ENCODE measurements at places on chromosomes 16 and 17.
A peak's percentile ranks its signal among the peaks of the same experiment; 100 is the strongest.

GRCh38 chr17:56658648-56659047, 65.1 kb downstream of the NOG start:
- no peak for DNase-seq

- DNase-seq: peak; percentile 45
Observed at GRCh38 chr16:9836118-9836736, 346.0 kb downstream of the GRIN2A start.

- no peak for DNase-seq
Observed at GRCh38 chr17:16314189-16314588, 39.1 kb downstream of the CENPV start.

DNA sequence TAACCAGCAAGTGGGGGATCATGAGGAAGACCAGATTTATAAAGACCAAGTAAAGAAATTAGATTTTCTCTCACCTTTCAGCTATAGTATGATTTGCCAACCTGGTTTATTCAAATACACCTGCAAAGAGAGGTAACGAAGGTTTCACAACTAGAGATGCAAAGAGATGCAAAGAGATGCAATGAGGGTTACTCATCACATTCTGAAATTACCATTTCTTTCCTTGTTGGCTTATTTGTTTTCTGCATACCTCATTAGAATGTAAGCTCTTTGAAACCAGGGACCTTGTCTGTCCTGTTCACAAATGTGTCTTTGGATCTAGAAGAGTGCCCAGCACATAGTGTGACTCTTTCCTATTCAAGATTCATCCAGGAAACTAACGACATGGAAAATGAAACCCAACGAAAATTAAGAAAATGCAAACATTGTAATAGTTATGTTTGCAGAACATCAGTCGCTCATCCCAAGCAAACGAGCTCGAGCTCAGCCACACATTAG, 9.0 kb upstream of the LONP2 start:
- DNase-seq: no peak

GRCh38 chr16:58299757-58300349, 5.0 kb upstream of the PRSS54 start:
- DNase-seq: no peak

DNA sequence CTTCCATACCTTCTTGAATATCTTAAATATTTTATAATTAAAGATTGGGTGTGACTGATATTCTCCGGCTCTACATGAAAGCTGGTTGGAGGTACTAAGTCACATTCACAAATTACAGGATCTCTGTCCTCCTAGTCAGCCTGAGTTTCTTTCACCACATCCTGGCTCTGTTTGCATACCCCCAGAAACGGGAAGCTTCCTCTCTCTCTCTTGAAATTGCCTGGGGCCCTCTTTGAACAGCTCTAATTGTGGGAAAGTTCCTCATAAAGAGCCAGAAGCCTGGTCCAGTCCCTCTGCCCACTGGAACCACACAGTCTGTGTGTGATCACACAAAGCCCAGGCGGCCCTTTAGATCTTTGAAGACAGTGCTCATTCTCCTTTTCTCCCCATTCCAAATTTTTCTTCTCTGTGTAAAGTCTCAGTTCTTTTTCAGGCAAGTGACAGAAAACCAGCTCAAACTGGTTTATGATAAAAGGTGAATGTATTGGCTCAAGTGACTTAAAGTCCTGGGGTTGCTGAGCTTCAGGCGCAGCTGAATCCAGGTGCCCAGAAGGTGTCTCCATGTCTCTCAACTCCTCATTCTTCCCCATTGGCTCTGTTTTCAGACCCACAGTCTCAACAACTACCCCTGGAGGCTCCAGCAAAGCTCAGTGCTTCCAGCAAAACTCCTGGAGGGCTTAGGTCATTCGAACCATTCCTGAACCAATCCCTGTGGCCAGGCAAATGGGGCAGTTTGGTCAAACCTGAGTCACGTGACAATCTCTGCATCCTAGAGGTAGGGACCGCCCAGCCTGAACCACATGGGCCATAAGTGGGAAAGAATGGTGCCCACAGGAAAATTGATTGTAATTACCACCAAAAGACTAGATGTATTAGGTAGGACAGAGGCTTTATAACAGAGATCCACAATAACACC, 8.5 kb upstream of the RAI1 start:
- no peak for DNase-seq

DNA sequence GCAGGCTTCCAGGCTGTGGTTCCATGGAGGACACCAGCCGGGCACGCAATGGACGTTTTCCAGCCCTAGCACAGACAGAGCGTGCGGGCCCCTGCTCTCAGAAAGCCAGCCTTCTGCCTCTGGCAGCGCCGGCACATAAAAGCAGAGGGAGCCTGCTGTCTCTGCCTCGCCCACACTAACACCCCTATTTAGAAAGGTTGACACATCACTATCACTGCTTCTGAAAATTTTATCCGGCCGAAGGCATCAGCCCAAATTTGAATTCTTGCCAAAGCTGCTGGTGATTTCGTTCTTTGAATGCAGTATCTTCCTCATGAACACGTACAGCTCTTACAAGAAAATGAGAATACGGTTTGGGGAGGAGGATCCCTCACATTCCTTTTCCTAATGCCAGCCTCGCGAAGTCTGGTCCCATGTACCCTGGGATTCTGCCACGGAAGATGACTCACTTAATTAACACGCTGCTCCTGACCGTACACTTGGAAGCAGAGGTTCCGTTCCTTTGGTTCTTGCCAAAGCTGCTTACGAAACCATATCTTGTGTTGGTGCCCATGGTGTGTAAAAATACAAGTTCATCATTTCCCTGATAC, 1.3 kb upstream of the RAB11FIP3 start:
- DNase-seq: peak; percentile 90

DNA sequence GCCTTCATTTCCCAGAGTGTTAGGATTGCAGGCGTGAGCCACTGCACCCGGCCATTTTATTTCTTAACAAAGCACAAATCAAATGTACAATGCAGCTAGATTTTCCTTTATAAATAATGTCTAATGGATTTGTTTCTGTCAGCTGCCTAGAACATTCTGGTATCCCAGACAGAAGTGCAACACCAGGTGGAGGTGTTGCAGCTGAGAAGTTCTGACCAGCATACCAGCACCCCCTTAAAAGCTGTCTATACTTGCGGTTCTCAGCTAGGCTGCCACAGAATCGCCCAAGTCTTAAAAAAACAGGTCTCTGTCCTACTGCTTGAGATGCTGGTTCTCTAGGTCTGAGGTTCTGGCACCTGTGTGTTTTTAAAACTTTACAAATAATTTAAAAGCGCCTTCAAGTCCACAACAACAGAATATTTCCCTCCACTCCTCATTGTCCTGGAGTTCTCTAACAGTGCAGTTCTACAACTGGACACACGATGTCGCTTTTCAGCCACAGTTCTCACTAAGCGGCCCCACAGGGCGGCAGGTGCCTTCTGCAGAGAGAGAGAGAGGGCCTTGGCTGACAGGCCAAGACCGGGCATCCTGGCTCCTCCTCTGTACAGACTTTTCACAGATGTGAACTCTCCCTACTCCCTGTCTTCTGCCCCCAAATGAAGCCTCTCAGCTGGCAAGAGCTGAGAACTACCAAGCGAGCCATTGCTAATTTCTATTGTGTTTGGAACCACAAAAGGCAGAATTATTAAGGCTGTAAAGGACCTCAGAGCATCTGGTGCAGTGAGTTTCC, 32.6 kb upstream of the MEOX1 start:
- DNase-seq: peak; percentile 76

DNA sequence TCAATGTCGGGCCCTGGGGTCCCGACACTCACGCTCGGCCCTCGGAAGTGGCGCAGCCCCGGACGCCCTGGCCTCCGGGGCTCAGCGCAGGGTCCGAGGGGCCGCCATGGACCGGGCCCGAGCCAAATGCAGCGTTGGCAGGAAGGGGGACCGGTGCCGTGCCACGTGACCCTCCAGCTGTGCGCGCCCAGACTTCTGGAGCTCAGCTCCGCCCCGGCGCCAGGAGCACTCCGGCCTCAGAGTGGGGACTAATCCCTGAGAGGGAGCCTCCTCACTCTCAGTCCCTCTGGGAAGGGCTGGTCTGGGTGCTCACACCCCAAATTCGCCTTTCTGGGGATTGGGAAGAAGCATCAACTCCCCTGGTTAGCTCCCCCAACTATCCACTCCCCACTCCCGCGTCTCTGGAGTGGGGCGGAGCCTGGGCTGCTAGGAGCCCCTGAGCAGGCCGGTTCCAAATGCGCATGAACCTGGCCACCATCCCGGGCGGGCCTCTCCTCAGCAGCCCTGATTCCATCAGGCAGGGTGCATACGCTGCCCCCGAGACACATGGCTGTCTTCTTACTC, at the start of gene B3GNT9:
TSS of gene B3GNT9 (minus strand) at position 166 of the 564 bp plus-strand sequence. CDS start 513 bp downstream, outside the sequence.
- DNase-seq: peak; percentile 65

DNA sequence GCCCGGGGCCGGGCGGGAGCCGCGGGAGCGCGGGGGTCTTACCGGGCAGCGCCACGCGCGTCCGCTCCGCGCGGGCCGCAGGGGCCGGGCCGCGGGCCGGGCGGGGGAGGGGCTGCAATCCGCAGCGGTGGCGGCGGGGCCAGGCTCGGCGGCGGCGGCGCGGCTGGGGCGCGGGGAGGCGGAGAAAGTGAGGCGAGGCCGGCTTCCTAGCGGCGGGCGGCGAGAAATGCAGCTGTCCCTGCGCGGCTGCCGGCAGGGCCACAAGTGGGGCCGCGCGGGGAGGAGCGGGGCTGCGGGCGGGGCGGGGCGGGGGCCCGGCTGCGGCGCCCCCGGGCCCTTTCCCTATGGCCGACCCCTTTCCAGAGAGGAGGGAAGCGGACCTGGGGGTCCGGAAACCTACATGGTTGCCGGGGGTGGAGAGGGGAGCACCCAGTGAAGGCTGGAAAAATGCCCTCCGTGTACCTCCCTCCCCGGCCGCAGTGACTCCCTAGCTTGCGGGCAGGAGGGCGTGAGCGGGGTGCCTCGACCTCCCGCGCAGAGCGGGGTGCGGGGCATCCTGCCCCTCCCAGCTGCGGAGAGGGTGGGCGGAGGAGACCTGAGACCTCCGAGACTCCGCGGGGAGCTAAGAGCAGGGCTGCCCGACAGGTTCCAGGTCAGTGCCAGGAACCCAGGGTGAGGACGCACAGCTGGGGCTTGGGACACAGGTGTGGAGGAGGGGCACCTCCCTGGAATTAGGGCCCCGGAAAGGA, at the start of gene CUEDC1:
TSS of gene CUEDC1 (minus strand) at position 230 of the 749 bp plus-strand sequence. CDS start 69,848 bp downstream, outside the sequence.
- DNase-seq: peak; percentile 71

GRCh38 chr16:87555647-87556046, 46.7 kb upstream of the JPH3 start:
- no peak for DNase-seq

DNA sequence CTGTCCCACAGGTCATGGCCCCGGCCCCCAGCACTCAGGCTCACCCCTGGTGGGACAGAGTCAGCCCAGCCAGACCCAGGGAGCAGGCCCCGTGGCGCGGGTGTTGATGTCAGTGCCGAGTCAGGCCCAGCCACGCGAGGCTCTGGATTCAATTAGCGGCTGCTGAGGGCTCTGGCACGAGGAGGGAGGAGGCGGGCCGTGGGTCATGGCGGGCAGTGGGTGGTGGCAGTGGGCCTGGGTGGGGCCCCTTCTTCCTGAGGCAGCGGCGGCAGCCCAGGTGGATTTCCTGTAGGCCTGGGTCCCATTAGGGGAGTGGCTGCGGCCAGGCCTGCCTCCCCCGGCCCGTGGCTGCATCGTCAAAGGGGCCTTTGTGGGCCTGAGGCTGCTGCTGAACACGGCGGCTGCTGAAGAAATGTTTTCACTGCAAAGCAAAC, 12.9 kb downstream of the VASN start:
- no peak for DNase-seq

DNA sequence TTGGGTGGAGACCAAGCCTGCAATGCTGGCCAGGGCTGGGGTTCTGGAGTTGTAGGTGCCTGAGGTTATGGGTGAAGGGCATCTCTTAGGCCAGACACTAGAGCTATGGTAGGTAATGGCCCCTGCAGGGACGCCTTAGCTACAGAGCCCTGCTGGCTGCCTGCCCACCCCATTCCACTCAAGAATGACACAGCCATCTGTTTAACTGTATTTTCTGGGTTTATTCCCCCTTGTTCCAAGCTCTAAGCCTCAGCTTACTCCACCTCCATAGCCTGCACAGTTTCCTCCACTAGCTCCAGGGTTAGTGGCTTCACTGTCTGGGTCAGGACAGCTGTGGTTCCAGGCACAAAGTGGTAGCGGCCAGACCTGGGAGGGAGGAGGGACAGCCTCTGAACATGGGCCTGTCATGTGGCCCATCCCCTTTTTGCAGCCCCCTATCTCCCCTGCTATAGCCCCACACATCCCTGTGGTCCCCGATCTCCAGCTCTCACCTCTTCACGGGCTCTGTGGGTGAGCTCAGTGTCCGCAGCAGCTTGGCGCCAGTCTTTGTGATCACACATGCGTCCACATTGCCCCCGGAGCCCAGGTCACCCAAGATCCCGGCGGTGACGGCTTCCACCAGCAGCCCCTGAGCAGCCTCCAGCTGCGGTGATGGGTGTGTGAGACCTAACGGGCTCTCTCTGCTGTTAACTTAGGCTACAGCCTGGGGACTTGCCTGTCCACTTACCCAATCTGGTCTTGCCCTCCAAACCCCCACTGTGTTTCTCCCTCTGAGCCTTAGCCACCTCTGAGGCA, 2.1 kb downstream of the PSMB10 start:
- DNase-seq: no peak

GRCh38 chr17:35676441-35676840, 55.0 kb upstream of the RASL10B start:
- DNase-seq: no peak

DNA sequence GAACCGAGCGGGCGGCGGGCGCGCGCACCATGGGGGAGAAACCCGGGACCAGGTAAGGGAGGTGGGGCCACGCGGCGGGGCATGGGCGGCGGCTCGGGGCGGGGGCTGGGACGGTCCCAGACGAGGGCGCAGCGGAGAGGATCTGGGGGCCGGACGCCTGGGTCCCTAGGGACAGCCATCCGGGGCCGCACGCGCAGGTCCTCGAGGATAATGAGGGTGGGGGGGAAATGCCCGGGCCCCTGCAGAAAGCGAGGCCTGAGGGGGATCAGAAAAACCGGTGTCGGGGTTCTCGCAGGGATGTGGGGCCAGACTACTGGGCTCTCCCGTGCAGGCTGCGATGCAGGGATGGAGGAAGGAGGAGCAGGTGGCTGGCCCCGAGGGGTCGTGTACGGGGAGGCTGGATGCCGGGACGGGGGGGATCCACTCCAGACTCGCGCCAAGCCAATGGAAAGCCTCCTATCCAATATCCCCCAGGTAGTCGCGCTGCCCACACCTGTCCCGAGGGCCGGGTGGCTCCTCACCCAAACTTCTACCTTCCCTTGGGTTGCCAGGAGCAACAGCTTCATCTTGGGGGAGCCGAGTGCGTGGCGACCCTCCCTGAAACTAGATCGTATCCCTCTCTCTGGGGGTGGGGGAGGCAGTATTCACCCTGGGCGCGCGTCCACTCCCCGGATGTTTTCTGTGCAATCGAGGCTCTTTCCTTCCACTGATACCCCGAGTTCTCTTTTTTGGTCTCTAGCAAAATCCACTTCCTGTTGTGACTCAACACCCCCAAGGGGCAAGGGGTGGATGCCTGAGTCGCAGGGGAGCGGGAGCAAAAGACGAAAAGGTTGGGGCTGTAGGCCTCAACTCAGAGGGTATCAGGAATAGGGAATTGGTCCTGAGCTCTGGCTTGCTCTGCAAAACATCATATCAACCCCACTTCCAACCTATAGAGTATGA, 532 bp downstream of the ARRB2 start:
- no peak for DNase-seq

- DNase-seq: no peak
Observed at GRCh38 chr16:19109288-19109664, 4.5 kb upstream of the ITPRIPL2 start.

All from RWPE1 (cell line).